Effector memory CD4-positive, alpha-beta T cell (primary cell): ENCODE measurements at places on chromosomes 1 and 21.

- H3K4me3 ChIP-seq: no peak overlapping the region
- DNase-seq: no peak
- no peaks in the 10 kb centered on the region for H3K4me1 ChIP-seq
- H3K27me3 ChIP-seq: no peaks in the 10 kb centered on the region
- no peak overlapping the region for H3K27ac ChIP-seq
- H3K36me3 ChIP-seq: no peaks in the 10 kb centered on the region
These were observed 31.0 kb upstream of the MED18 start for GRCh38 chr1:28297826-28298225.

GRCh38 chr1:66925944-66926343 is 1.2 kb downstream of the MIER1 start:
- no peak for DNase-seq
- H3K4me1 ChIP-seq: peaks cover 10% of the 10 kb centered on the region
- H3K27ac ChIP-seq: peak overlapping the region; percentile 97
- H3K27me3 ChIP-seq: no peaks in the 10 kb centered on the region
- no peaks in the 10 kb centered on the region for H3K36me3 ChIP-seq

GRCh38 chr1:110554871-110555801 is 36.2 kb upstream of the KCNA10 start:
- no peak overlapping the region for H3K27ac ChIP-seq
- H3K36me3 ChIP-seq: no peaks in the 10 kb centered on the region
- H3K4me1 ChIP-seq: no peaks in the 10 kb centered on the region
- peak; percentile 18 for DNase-seq
- peak overlapping the region; percentile 46 for H3K4me3 ChIP-seq
- peaks cover 16% of the 10 kb centered on the region for H3K27me3 ChIP-seq

DNA sequence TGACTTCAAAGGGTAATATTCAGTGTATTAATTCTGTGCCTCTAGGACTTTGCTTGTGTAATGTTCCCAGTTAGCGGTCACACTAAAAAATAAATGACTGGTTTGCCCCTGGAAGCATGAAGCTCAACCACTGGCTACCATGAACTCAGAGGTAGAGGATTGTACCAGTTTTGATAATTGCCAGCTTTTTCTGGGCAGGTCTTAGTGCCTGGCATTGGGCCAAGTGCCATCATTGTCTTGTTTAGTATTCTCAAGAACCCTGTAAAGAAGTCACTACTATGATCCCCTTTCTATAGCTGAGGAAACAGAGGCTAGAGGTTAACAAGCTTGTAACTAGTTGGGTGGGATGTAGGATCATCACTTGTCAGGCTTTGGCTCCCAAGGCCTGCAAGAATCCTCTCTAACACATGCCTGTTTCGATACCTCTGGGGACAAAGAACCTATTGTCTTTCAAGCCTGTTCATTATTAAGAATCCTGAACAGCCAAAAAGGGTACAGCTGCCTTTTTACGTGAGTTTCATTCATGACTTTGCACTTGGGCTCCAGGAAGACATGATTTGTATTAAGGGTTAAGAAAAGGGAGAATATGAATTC is 121.9 kb upstream of the JUN start:
- H3K4me3 ChIP-seq: no peak overlapping the region
- no peaks in the 10 kb centered on the region for H3K27me3 ChIP-seq
- peaks cover 5% of the 10 kb centered on the region for H3K4me1 ChIP-seq

- H3K4me3 ChIP-seq: no peak overlapping the region
- H3K27me3 ChIP-seq: peaks cover 5% of the 10 kb centered on the region
- no peak for DNase-seq
- H3K4me1 ChIP-seq: no peaks in the 10 kb centered on the region
- no peak overlapping the region for H3K27ac ChIP-seq
- no peaks in the 10 kb centered on the region for H3K36me3 ChIP-seq
These were observed 5.9 kb upstream of the SPRR2E start for GRCh38 chr1:153100245-153100644.

DNA sequence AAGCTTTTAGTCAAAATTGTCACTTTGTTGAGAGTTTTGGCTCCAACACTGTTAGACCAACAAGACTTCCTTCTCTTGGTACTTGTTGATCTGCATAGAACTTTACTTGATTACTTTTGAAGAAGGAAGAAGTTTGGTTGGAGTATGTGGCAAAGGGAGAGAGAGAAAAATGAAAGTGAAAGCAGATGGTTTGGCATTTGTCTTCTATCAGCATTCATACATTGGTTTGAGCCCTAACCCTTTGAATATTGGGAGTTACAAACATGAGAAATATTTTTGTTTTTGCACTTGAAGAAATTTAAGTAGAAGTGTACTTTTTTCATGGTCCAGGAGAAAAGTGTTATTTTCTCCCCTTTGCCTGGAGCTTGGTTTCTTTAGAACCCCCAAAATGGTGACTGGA is 169.8 kb downstream of the ADGRL4 start:
- DNase-seq: no peak
- H3K36me3 ChIP-seq: no peaks in the 10 kb centered on the region
- H3K4me3 ChIP-seq: no peak overlapping the region
- no peaks in the 10 kb centered on the region for H3K27me3 ChIP-seq
- H3K27ac ChIP-seq: no peak overlapping the region

DNA sequence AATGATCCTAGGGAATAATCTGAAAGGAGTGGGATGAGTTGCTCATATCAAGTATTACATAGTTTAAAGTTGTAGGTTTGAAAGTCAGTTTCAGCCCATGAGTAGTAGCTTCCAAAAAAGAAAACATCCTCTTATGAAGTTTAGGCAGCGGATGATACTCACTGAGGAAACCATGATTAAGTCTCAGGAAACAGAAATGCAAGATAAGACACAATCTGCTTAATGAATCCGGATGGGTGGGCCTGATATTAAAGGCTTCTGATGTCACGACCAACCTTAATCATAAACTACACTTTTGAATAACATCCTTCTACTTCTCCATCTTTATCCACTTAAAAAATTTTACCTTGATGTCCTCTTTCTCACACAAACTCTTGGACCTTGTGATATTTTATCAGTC is 61.8 kb downstream of the S1PR1 start:
- no peaks in the 10 kb centered on the region for H3K27me3 ChIP-seq
- no peak overlapping the region for H3K4me3 ChIP-seq
- peak overlapping the region; percentile 39 for H3K27ac ChIP-seq
- peaks cover 22% of the 10 kb centered on the region for H3K4me1 ChIP-seq
- DNase-seq: no peak

- H3K4me3 ChIP-seq: no peak overlapping the region
- H3K27me3 ChIP-seq: no peaks in the 10 kb centered on the region
- peaks cover 48% of the 10 kb centered on the region for H3K36me3 ChIP-seq
These were observed 117.6 kb downstream of the PTPRC start for GRCh38 chr1:198756470-198756869.

GRCh38 chr1:156505679-156506298 is 5.2 kb upstream of the MEF2D start:
- H3K4me1 ChIP-seq: peaks cover 43% of the 10 kb centered on the region
- H3K27ac ChIP-seq: peak overlapping the region; percentile 95
- H3K27me3 ChIP-seq: no peaks in the 10 kb centered on the region
- no peaks in the 10 kb centered on the region for H3K36me3 ChIP-seq
- H3K4me3 ChIP-seq: peak overlapping the region; percentile 49

- no peaks in the 10 kb centered on the region for H3K27me3 ChIP-seq
- H3K36me3 ChIP-seq: no peaks in the 10 kb centered on the region
- H3K4me1 ChIP-seq: no peaks in the 10 kb centered on the region
These were observed 143.6 kb downstream of the SLC45A1 start for GRCh38 chr1:8461351-8462110.

- H3K4me1 ChIP-seq: no peaks in the 10 kb centered on the region
- H3K36me3 ChIP-seq: peaks cover 49% of the 10 kb centered on the region
- no peak for DNase-seq
- H3K27me3 ChIP-seq: no peaks in the 10 kb centered on the region
- no peak overlapping the region for H3K4me3 ChIP-seq
These were observed 25.4 kb downstream of the SOD1 start for GRCh38 chr21:31684918-31685317.

GRCh38 chr1:12409681-12410080 is 179.9 kb downstream of the VPS13D start:
- no peaks in the 10 kb centered on the region for H3K27me3 ChIP-seq
- H3K4me3 ChIP-seq: no peak overlapping the region
- H3K36me3 ChIP-seq: peaks cover 19% of the 10 kb centered on the region

DNA sequence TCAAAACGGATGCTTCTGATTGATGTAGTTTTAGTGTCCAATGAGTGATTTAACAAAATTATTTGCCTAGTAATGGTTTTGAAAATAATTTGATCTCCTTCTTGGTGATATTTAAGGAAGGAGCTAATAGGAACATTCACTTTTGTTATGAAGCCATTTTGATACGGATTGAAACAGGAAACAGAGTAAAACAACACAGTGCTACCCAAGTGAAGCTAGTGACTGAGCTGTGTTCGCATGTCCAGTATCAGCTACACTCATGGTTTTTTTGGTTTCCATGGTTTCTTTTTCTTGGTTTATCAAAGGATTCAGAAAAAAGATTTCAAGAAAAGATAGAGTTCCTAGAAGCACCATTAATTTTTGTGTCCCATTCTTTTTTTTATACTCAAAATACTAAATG is 40.1 kb upstream of the PLEKHO1 start:
- no peaks in the 10 kb centered on the region for H3K27me3 ChIP-seq
- DNase-seq: no peak
- H3K4me3 ChIP-seq: peak overlapping the region; percentile 46

GRCh38 chr1:4133297-4133938 is 233.3 kb upstream of the C1orf174 start:
- H3K4me3 ChIP-seq: no peak overlapping the region
- H3K36me3 ChIP-seq: no peaks in the 10 kb centered on the region
- no peak overlapping the region for H3K27ac ChIP-seq

GRCh38 chr1:18109756-18110597 is 2.4 kb downstream of the IGSF21 start:
- no peak overlapping the region for H3K4me3 ChIP-seq
- H3K36me3 ChIP-seq: no peaks in the 10 kb centered on the region
- no peak overlapping the region for H3K27ac ChIP-seq
- peaks cover 5% of the 10 kb centered on the region for H3K4me1 ChIP-seq
- no peak for DNase-seq

GRCh38 chr1:60448850-60449249 is 375.3 kb upstream of the C1orf87 start:
- H3K27ac ChIP-seq: no peak overlapping the region
- no peak overlapping the region for H3K4me3 ChIP-seq
- H3K27me3 ChIP-seq: no peaks in the 10 kb centered on the region
- no peak for DNase-seq
- no peaks in the 10 kb centered on the region for H3K36me3 ChIP-seq

DNA sequence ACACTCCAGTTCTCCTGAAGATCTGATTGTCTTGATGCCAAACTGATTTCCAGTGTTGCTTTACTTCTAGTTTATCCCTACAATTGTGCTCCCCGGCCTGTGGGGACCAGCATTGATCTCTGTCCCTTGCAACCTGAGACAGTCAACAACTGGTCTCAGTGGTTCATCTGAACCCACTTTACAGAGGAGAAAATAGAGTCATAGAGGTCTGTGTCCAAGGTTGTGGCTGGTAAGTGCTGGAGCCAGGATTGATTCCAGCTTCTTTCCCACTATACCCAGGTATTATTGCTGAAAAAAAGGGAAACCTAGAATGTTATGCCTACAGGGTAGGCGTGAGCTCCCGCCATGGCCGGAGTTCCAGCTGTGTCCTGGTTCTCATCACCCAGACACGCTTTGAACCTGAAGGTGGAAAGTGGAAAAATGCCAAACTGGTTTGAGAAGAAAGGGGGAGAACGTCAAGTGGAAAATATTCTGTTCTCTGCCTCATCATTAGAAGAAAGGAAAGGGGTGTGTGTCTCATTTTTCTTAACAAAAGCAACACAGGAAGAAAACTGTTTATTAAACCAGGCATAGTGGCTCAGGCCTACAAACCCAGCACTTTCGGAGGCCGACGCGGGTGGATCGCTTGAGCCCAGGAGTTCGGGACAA is 60.7 kb upstream of the ITPKB start:
- peak overlapping the region; percentile 15 for H3K27ac ChIP-seq
- H3K27me3 ChIP-seq: no peaks in the 10 kb centered on the region
- peaks cover 27% of the 10 kb centered on the region for H3K4me1 ChIP-seq
- H3K36me3 ChIP-seq: no peaks in the 10 kb centered on the region

- H3K36me3 ChIP-seq: no peaks in the 10 kb centered on the region
- H3K4me3 ChIP-seq: no peak overlapping the region
- no peaks in the 10 kb centered on the region for H3K27me3 ChIP-seq
These were observed 198.4 kb downstream of the SLC45A1 start for GRCh38 chr1:8516278-8516777.

DNA sequence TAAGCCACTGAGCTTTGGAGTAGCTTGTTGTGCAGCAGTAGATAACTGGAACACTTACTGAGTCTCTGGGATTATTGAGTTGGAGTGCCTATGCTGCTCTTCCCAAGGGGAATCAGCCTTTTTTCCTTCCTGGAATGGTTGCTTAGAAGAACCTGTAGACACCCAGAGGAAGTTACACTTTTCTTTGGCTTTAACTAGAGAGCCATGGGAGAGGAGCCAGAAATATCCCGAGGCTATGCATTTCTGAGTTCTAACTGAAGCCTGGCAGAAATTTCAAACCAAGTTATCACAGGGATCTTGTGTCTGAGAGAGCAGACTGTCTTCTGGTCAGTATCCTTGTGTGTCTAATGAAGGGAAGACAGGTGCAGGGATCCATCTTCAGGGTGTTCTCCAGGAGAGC is 28.3 kb downstream of the LAMC1 start:
- no peak for DNase-seq
- H3K36me3 ChIP-seq: no peaks in the 10 kb centered on the region
- H3K27ac ChIP-seq: no peak overlapping the region
- no peak overlapping the region for H3K4me3 ChIP-seq

- no peaks in the 10 kb centered on the region for H3K36me3 ChIP-seq
- DNase-seq: no peak
- no peaks in the 10 kb centered on the region for H3K27me3 ChIP-seq
- no peak overlapping the region for H3K4me3 ChIP-seq
- no peak overlapping the region for H3K27ac ChIP-seq
These were observed 282.6 kb downstream of the DSCAM start for GRCh38 chr21:40564318-40564717.

- no peaks in the 10 kb centered on the region for H3K36me3 ChIP-seq
- peak; percentile 9 for DNase-seq
- no peak overlapping the region for H3K4me3 ChIP-seq
These were observed 1.9 kb upstream of the ZSCAN20 start for GRCh38 chr1:33470495-33471012.

DNA sequence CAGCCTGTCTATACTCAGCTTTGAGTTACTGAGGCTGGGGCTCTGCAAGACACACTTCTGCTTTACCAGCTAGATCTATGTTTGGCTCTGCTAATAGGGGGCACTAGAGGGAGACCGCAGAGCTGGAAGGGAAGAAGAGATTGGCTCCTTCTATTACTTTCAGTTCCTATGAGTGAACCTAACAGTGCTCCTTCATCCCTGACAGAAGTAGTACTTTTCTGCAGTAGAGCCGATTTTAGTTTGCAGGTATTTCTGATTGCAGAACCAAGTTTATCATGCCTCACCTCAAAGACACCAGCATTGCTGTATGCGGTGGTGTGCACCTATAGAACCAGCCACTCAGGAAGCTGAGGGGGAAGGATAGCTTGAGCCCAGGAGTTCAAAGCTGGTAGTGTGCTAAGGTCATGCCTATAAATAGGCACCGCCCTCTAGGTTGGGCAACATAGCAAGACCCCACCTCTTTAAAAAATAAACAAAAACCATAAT is 5.7 kb upstream of the ZDHHC18 start:
- H3K4me1 ChIP-seq: peaks cover 11% of the 10 kb centered on the region
- H3K36me3 ChIP-seq: no peaks in the 10 kb centered on the region
- no peak for DNase-seq

GRCh38 chr1:168086438-168086837 is 50.3 kb downstream of the GPR161 start:
- no peaks in the 10 kb centered on the region for H3K27me3 ChIP-seq
- no peaks in the 10 kb centered on the region for H3K36me3 ChIP-seq
- H3K4me3 ChIP-seq: no peak overlapping the region
- no peak for DNase-seq
- no peak overlapping the region for H3K27ac ChIP-seq
- no peaks in the 10 kb centered on the region for H3K4me1 ChIP-seq
